Activated CD4-positive, alpha-beta T cell treated with anti-CD3 and anti-CD28 coated beads for 36 hours (primary cell): ENCODE measurements at places on chromosomes 3 and 15. TPM values are rescaled to one million over a fixed set of nuclear protein-coding genes. Genes with fewer than 3 reads are reported as not detected.

Gene MAGEL2
- total RNA-seq = not detected

Gene GOLGA8F
- total RNA-seq = not detected

DNA sequence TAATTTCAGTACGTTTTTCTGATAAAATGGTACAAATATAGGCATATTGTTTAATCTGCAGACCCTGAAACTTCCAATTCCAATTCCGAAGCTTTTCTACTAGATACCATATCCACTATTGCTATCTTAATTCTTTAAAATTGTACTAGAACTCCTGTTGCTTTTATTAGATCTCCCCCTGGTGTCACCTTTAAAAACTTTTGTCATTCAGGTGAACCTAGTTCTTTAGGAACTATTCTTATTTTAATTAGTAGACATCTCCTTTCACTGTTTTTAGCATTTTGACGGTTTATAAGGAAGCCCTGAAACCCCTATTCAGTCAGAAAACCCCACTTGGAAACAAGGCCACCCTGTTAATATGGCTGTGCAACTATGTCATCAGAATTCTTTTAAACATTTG lies 22.3 kb downstream of the C2CD4B start:
- no peak overlapping the region for H3K27ac ChIP-seq
- no peak for DNase-seq
- no peaks in the 10 kb centered on the region for H3K4me1 ChIP-seq
- H3K27me3 ChIP-seq = no peaks in the 10 kb centered on the region

- no peak overlapping the region for H3K27ac ChIP-seq
- no peak for DNase-seq
- H3K4me3 ChIP-seq = no peak overlapping the region
These were observed 146.1 kb upstream of the THBS1 start for GRCh38 chr15:39434751-39435238.

GRCh38 chr3:48952510-48953118 lies 34.0 kb downstream of the ARIH2 start:
- no peaks in the 10 kb centered on the region for H3K27me3 ChIP-seq
- DNase-seq = peak; percentile 68
- H3K27ac ChIP-seq = no peak overlapping the region

DNA sequence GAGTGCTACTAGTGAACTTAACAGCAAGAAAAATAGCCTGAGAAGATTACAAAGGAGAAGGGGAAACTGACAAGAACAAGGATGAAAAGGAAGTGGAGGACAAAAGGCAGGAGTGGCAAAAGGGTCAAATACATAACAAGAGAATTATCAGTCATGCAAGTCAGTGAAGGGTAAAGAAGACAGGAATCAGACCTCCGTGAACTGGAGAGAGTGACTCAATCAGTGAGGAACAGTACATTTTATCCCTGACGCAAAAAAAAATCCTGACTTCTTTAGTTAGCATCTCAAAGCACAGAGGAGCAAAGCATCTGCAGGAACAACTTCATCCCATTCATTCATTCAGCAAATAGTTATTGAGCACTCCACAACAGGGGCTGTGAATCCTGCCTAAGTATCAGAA lies 97.8 kb downstream of the SST start:
- no peak overlapping the region for H3K4me3 ChIP-seq
- no peaks in the 10 kb centered on the region for H3K4me1 ChIP-seq
- H3K27ac ChIP-seq = no peak overlapping the region
- H3K27me3 ChIP-seq = peaks cover 14% of the 10 kb centered on the region
